ENCODE measurements at places on chromosomes 3 and 15. TPM values are rescaled to one million over a fixed set of nuclear protein-coding genes. Genes with fewer than 3 reads are reported as not detected.

SOX14 gene
- total RNA-seq: not detected

PPP1R14D gene
- total RNA-seq: not detected

CADM2 gene
- total RNA-seq: 0.36 TPM

EIF4E3 gene
- total RNA-seq: 1.7 TPM

SHC4 gene
- total RNA-seq: 65.9 TPM

PLA2G4D gene
- not detected for total RNA-seq

IGSF11 gene
- 164 TPM for total RNA-seq

SCAPER gene
- total RNA-seq: 10.9 TPM
